ENCODE measurements at places on chromosomes 6 and 20.

- no peak for DNase-seq
These were observed 949.4 kb upstream of the GJE1 start for GRCh38 chr6:141183368-141183767.

DNA sequence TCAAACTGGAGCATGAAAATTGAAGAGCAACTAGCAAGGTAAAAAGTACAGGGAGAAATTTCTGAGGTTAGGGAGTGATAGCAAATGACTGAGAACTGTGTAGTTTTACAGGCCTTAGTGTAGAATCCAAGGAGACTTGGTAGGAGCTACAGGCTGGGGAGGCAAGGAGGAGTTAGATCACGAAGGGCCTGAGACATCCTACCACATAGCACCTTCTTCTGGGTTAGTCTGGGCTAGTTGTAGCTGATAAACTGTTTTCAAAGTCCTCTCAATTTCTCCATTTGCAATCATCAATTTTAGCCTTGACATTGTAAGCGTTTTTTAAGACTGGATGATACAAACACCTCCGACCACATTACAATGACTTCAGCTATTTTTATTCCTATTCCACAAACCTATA is 209.7 kb downstream of the TMEM200A start:
- DNase-seq, result no peak

- DNase-seq, result no peak
These were observed 82.0 kb downstream of the SLC22A3 start for GRCh38 chr6:160430203-160430602.

GRCh38 chr6:25482996-25483395 is 169.0 kb upstream of the SCGN start:
- DNase-seq, result no peak

DNA sequence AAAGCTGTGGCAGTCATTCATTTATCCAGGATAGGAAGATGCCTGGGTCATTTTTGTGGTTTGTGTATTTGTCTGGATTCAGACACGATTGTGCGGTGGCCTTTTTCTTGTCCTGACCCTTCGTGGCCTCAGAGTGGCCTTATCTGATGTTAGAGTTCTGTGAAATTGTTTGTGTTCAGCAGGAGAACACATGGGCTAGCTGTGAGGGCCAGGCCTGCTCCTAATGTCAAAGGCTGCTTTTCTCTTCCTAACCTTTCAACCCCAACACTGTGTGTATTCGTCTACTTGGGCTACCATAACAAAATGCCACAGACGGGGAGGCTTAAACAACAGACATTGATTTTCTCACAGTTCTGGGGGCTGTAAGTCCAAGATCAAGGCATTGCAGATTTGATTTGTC is 321.8 kb downstream of the CD83 start:
- no peak for DNase-seq

Measured in activated CD8-positive, alpha-beta T cell treated with anti-CD3 and anti-CD28 coated beads, Interleukin-2, amount 10 ng/mL, durations not matched to agents 7 days and 5 days (primary cell).